G401 (cell line): ENCODE measurements at places on chromosomes 5 and 9. TPM values are rescaled to one million over a fixed set of nuclear protein-coding genes. Genes with fewer than 3 reads are reported as not detected.

Gene BTNL3
- total RNA-seq, result not detected in 2 replicates

Gene SELENOP
- total RNA-seq, result 0.20 TPM in 1 of 2 replicates, not detected in the other

Gene PDCD1LG2
- not detected in 2 replicates for total RNA-seq

Gene TAF11L10
- not detected in 2 replicates for total RNA-seq

Gene TRIM52
- total RNA-seq, result 2.5 and 3.6 TPM in 2 replicates

Gene IRGM
- not detected in 2 replicates for total RNA-seq

Gene DRD1
- total RNA-seq, result not detected in 2 replicates

Gene NR6A1
- total RNA-seq, result 25.4 and 32.1 TPM in 2 replicates

Gene GPR150
- total RNA-seq, result not detected in 2 replicates

Gene CBY3
- total RNA-seq, result not detected in 2 replicates

Gene TRIM36
- not detected in 2 replicates for total RNA-seq

Gene SLC23A1
- total RNA-seq, result not detected in 2 replicates

Gene RUSC2
- 18.6 and 19.1 TPM in 2 replicates for total RNA-seq

Gene ACTL7B
- total RNA-seq, result not detected in 2 replicates

Gene LHX3
- not detected in 2 replicates for total RNA-seq

Gene ADAMTS6
- 15.7 and 20.2 TPM in 2 replicates for total RNA-seq

Gene FAM169A
- 247 and 301 TPM in 2 replicates for total RNA-seq
